ENCODE measurements at places on chromosomes 4 and X. TPM values are rescaled to one million over a fixed set of nuclear protein-coding genes. Genes with fewer than 3 reads are reported as not detected.

YY2 gene
- total RNA-seq, result 2.0 TPM

DNA sequence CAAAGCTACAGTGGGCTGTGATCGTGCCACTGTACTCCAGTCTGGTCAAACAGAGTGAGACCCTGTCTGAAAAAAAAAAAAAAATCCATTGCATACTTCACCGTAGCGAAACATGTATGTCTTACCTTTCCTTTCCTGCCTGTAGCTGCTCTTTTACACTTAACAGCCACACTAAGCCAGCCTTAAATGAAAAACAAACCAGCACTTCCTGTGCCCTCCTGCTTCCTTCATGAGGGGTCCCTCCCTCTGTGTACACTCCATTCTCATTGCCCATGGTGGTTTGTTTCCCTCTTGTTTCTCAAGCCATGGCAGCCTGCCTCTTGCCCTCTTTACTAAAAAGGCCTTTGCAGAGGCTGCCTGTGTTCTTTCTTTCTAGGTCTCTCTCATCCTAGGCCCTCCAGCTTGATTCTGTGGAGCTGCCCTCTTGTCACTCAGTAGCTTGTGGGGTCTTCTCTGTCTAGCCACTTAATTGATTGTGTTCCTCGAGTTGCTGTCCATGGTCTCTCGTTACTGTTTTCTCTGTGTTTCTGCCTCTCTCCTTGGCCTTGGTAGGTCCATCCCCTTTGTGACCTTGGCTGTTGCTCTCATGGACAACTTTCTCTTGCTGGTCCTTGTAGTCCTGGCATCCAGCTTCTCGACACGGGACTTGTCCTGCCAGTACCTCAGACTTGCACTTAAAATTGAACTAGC is 52.1 kb upstream of the MSANTD1 start:
- DNase-seq, result peak; percentile 19

MAGEC2 gene
- not detected for total RNA-seq

- DNase-seq, result no peak
Observed at GRCh38 chr4:152045807-152046571, 285.2 kb upstream of the GATB start.

XPNPEP2 gene
- 1.1 TPM for total RNA-seq

- no peak for DNase-seq
Observed at GRCh38 chr4:184902550-184902949, 76.8 kb upstream of the ACSL1 start.

GRCh38 chrX:101337776-101338271 is 10.7 kb downstream of the TIMM8A start:
- no peak for DNase-seq

CENPVL3 gene
- not detected for total RNA-seq

EFHC2 gene
- total RNA-seq, result 2.2 TPM

- DNase-seq, result no peak
Observed at GRCh38 chrX:153333266-153333665, 687 bp upstream of the ZNF275 start.

CPLX1 gene
- 0.17 TPM for total RNA-seq

DNA sequence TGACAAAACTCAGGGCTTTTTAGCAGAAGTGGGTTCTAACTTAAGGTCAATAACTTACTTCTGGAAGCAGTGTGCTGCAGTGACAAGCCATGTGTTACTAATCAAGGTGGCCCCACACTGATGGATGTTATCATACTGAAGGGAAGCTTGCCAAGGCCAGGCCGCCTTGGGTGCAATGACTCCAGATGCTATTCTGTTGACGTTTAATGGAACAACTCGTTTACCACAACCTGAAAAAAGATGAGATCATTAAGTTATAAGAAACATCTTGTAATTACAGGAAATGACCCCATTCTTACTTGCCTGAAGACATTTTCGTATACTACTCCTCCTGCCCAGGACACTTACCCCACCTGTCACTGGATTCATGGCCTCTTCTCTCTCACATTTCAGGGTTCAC is 38.9 kb upstream of the TMPRSS11D start:
- DNase-seq, result no peak

DNA sequence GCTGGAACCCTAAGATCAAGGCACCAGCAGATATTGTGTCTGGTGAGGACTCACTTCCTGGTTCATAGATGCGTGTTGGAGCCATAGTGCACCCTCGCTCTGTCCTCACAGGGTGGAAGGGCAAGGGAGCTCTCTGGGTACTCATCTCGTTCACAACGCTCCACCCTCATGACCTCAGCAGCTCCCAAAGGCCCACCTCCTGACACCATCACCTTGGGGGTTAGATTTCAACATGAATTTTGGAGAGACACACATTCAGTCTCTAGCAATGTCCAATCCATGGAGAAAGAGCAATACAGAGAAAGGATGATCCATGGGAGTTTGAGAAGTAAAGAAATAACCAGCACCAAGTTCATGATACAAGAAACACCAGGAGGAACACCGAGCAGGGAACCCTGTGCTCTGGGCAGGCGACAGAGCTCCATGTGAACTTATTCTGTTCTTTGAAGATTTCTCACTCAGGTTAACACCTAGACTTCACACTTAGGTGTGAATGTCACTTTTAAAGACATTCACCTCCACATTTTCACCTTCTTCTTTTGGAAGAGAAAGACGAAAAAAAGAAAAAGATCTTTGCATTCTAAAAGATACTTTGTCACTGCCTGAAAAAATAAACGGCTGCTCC is 171.8 kb upstream of the FAM9B start:
- no peak for DNase-seq

DNA sequence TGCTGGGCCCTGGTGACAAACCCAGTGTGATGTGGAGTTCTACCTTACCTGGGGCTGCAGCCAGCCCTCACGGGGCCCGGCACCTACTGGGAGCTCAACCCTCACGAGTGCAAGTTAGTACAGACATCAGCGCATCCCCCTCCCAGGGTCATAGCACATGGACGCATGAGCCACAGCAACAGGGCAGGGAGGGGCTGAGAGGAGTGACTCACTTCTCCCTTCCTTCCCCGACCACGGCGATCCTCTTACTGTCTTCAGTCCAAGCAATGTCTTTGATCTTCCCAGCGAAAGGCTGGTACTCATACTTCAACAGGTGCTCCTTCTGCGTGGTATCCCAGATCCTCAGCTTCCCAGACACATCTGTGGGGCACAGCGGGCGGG is 17.8 kb downstream of the WDR1 start:
- no peak for DNase-seq

GRCh38 chr4:112516471-112517066 is 589 bp upstream of the NEUROG2 start:
- no peak for DNase-seq

DNA sequence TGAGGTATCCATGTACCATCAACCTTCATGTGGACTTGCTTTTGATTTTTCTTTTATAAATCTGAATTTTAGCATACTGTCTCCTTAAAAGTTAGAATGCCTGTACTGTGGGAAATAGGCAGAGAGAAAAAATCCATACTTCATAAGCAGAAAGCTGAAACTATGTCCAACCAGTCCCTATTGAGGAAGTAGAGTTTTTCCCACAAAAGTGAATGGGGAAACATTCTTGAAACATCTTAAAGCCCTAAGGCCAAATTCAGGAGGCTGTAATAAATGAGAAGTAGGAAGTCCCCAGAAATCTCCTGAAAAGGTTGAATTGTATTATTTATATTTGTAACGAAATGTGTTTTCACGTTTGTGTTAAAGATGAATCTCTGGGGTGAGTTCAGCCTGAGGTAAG is 56.3 kb downstream of the ENOX2 start:
- no peak for DNase-seq

- no peak for DNase-seq
Observed at GRCh38 chrX:112760697-112761096, 79.9 kb downstream of the AMOT start.

GRCh38 chr4:186772936-186773487 is 49.4 kb upstream of the FAT1 start:
- DNase-seq, result no peak

NLGN4X gene
- 0.12 TPM for total RNA-seq

GDPD2 gene
- total RNA-seq, result 0.23 TPM

- DNase-seq, result no peak
Observed at GRCh38 chr4:124632439-124632838, 80.1 kb downstream of the ANKRD50 start.

ARAP2 gene
- 49.7 TPM for total RNA-seq

GRCh38 chrX:137031039-137031438 is 2.8 kb downstream of the GPR101 start:
- no peak for DNase-seq

DNA sequence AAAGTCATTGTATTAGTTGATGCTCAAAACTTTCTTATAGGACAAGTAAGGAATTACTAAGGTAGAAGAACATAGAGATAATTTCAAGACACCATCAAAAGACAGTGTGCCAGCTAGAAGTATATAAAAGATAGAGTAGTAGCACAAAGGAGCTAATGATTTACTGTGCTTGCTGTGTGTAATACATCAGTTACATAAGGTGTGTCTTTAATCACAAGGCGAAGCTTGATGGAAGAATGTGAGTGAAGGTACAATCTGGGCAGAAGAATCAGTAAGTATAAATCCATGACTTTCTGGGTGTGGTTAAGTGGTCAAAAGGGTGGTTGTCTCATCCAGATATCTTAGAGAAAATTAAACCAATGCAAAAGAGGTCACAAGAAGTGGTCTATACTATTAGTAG is 95.1 kb upstream of the BOD1L1 start:
- DNase-seq, result no peak

UBQLN2 gene
- 59.7 TPM for total RNA-seq

DNA sequence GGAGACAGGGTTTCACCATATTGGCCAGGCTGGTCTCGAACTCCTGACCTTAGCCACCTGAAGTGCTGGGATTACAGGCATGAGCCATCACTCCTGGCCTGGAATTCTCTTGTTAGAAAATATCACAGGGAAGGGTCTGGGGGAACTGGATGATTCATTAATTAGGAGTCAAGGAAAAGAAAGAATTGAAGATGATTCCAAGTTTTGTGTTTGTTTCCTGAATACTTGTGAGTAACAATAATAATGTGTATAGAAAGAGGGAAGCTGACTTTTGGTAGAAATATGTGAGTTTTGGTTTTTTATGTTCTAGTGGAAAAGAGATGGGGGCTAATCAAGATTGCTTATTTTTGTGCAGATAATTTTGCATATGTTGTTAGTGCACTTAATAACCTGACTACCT is 77.3 kb upstream of the CLNK start:
- no peak for DNase-seq

DNA sequence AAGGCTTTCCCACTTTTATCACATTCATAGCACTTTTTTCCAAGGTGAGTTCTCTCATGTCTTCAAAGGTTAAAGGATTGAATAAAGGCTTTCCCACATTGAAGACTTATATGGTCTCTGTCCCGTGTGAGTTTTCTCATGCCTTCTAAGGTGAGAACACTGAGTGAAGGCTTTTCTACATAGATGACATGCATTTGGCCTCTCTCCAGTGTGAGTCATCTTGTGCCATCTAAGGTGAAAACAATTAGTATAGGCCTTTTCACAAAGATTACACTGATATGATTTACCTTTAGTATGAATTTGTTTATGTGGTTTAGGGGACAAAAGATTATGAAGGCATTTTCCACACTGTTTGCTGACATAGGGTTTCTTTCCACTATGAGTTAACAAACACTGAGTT is 21.2 kb downstream of the USP17L30 start:
- no peak for DNase-seq

GRCh38 chr4:175776217-175776616 is 35.8 kb downstream of the GPM6A start:
- no peak for DNase-seq

AFM gene
- not detected for total RNA-seq

DNA sequence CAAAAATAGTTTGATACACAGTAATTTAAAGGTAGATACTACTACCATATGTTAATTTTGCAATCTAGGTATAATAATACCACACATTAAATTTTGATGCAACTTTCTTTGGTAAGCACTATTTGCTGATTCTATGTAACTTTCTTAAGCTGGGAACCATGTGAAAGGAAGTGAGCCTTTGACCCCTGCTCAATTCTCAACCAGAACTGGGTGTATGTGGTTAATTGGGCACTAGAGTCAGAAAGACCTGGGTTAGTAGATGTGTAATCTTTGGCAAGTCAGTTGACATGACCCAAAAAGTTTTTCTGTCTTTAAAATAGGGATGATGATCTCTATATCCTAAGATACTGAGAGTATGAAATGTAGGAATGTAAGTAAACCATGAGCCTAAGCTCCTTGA is 22.4 kb downstream of the TLR2 start:
- no peak for DNase-seq

- no peak for DNase-seq
Observed at GRCh38 chr4:151485541-151486131, 76.7 kb downstream of the FHIP1A start.

ZCCHC18 gene
- 0.65 TPM for total RNA-seq

DNA sequence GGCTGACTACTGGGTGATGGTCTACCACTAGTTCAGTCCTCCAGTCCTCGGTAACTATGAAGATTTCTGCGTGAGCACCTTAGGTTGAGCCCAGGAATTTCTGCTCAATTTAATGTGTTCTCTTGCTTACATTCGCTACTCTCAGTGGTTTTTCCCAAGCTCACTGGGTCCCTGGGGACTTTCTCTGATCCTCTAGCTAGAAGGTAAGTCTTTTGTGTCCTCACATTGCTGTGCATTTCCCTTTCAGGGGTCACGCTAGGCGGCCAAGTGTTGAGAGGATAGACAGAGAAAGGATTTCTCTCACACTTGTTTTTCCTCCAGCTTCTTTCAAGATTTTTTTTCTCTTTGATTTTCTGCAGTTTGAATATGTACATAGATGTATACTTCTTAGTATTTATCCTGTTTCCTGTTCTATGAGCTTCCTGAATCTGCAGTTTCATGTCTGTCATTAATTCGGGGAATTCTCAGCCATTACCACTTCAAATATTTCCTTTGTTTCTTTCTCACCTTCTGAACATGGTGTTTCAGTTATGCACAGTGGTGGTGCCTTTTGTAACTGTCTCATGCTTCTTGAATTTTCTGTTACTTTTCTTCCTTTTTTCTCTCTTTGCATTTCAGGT is 17.5 kb downstream of the MAGEA9 start:
- DNase-seq, result no peak

ANXA10 gene
- not detected for total RNA-seq

- DNase-seq, result no peak
Observed at GRCh38 chr4:24364852-24365251, 219.5 kb downstream of the DHX15 start.

- DNase-seq, result no peak
Observed at GRCh38 chr4:137949746-137950145, 292.4 kb downstream of the SLC7A11 start.

DNA sequence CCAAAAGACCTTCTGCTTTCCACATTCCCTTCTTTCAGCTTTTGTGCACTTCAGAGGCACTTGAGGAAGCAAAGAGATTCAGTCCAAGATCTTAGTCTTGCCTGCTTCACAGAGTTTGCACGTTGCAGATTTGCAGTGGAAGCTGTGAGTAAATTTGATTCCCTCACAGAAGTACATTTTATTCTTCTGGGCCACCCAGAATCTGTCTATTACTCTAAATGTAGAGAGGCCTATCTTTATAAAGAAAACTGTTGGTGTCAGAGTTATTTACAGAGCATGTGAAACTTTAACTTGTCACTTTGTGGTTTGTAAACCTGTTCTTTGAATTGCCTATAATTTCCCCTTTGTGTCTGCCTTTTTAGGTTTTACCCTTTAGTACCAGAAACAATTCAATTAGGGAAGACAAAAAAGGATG is 15.5 kb downstream of the SPRY1 start:
- DNase-seq, result no peak

SERTM2 gene
- not detected for total RNA-seq

GRCh38 chr4:12421364-12421763 is 992.7 kb upstream of the HS3ST1 start:
- DNase-seq, result no peak

GRCh38 chr4:702618-703048 is 3.0 kb upstream of the PCGF3 start:
- no peak for DNase-seq

TMEM35A gene
- not detected for total RNA-seq

- DNase-seq, result no peak
Observed at GRCh38 chrX:30714138-30714537, 60.9 kb downstream of the GK start.
